ENCODE measurements at places on chromosomes 7 and 10.
A peak's percentile ranks its signal among the peaks of the same experiment; 100 is the strongest.

- no peak for DNase-seq
Measured at GRCh38 chr10:109721453-109722064, 201.8 kb downstream of the XPNPEP1 start.

- DNase-seq, result no peak
Measured at GRCh38 chr7:95980167-95980566, 207.8 kb downstream of the DYNC1I1 start.

- no peak for DNase-seq
Measured at GRCh38 chr7:74272305-74273038, 16.7 kb upstream of the CLIP2 start.

DNA sequence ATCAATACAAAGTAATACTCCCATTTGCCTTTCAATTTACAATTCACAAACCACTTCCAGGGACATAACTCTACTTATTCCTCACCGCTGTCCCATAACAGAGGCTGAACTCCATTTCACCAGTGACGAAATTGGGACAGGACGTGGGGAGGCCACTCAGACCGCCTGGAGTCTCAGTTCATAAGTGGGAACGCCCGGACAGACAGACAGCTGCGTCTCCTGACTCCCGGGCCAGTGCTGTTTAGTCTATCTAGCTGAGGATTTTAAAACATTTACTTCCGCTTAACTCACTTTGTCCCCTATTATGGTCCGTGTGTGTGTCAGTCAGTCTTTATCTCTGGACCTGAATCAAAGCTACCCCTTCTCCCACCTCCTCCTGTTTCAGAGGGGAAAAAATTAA lies 67.4 kb upstream of the ZNF438 start:
- no peak for DNase-seq

- DNase-seq, result no peak
Measured at GRCh38 chr7:1458683-1459511, at the start of gene MICALL2. TSS of gene MICALL2 (minus strand) at chr7:1459470. CDS start at chr7:1459326, 144 bp downstream.

GRCh38 chr10:72174297-72174662 lies 41.5 kb upstream of the ANAPC16 start:
- no peak for DNase-seq

DNA sequence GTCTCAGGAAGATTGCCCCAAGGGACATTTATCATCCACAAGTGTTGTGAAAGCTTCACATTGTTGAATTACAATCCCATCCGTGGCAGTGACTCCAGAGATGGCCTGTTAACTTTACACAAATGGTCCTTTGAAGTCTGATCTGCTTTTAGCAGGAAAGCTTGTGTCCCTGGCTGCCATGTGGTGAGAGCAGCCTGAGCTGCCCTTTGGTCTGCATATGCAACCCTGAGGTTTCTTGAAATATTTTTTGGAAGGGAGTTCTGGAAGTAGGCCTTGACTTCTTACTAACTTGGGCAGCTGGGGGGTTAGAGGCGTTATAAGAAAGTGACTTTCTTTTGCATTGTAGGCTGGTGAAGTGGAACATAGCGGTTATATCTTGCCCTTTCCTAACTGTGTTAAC lies 41.3 kb upstream of the FAM180A start:
- no peak for DNase-seq

DNA sequence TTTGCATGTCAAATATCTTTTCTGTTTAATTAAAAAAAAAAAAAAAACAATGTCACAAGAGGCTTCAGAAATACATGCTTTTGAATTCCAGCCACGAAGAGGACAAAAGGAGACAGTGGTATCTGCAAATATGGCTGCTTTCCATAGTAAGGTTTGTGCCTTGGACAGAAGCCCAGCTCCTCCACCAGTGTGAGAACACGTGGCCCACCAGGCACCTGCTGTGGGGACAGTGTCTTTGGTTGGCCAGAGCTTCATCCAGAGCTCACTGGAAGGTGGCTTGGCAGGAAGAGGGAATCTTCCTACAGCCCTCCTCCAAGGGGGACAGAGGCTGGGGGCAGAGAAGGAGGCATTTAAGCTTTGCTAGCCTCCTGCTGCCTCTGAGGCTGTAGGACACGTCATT lies 144.6 kb downstream of the GLCCI1 start:
- no peak for DNase-seq

GRCh38 chr10:75806186-75806585 lies 374.8 kb downstream of the LRMDA start:
- no peak for DNase-seq

GRCh38 chr10:93598157-93598556 lies 2.9 kb downstream of the RBP4 start:
- no peak for DNase-seq

- no peak for DNase-seq
Measured at GRCh38 chr7:26618898-26619297, 245.5 kb downstream of the SKAP2 start.

DNA sequence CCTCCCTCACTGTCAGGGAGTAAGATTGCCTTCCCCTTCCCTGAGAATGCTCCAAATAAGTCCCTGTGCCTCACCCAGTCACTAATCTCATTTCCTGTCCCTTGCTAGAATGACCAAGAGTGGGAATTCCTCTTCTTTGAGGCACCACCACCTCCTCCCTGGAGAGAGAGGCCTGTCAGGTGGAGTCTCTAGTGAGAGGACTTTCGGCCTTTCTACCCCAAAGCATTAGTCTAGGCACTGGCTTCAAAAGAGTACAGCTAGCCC lies 145.0 kb downstream of the PTPN20 start:
- peak; percentile 37 for DNase-seq

GRCh38 chr7:28505014-28505413 lies 92.7 kb downstream of the CREB5 start:
- DNase-seq, result no peak

DNA sequence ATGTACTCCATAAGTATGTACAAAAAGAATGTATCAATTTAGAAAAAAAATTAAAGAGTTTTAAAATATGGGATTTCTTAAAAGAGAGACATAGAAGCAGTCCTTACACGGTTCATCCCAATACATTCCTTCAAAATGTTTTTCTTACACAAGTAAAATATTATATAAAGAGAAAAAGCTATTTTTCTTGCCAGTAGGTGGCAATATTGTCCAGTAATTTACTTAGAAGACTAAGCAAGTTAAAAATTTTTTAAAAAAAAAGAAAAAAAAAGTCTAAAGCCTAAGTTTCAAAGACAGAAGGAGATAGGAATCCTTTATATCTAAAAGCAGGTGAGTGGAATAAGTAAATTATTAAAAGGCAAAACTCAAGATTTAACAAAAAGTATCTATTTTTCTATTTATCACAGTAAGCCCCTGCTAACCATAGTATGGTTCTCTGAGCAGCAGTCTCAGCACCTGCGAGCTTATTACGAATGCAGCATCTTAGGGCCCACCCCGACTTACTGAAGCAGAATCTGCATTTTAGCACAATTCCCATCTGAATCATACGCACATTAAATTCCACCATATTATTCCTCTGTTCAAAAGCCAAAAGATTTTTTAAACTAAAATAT lies 240.6 kb downstream of the DGKI start:
- no peak for DNase-seq

GRCh38 chr10:86678999-86679792 lies 10.9 kb downstream of the LDB3 start:
- no peak for DNase-seq

Measured in activated CD8-positive, alpha-beta memory T cell treated with anti-CD3 and anti-CD28 coated beads for 24 hours (primary cell).